Activated CD4-positive, CD25-positive, alpha-beta regulatory T cell treated with anti-CD3 and anti-CD28 coated beads, Interleukin-2, amount 50 U/mL, for 16 hours (primary cell): ENCODE measurements at places on chromosomes 16 and 17.

DNA sequence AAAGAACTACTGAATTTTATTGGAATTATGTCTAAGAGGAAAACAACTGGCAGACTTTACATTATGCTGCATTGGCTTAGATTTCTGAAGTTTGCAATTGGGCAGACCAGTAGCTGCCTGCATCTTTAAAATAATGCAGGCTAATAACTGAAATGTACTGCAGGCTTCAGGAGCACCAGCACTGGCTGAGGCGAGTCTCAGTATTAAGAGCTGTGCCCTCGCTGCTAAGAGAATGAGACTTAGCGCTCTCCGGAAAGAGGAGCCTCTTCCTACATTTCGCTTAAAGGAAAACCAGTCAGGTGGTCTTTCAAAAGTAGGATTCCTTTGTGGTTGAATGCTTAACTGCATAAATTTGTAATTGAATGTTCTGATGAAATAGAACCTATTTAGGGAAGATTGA is 885 bp downstream of the CNTNAP4 start:
- DNase-seq: no peak

- DNase-seq: no peak
Measured at GRCh38 chr17:57966246-57966645, 11.0 kb upstream of the CUEDC1 start.

DNA sequence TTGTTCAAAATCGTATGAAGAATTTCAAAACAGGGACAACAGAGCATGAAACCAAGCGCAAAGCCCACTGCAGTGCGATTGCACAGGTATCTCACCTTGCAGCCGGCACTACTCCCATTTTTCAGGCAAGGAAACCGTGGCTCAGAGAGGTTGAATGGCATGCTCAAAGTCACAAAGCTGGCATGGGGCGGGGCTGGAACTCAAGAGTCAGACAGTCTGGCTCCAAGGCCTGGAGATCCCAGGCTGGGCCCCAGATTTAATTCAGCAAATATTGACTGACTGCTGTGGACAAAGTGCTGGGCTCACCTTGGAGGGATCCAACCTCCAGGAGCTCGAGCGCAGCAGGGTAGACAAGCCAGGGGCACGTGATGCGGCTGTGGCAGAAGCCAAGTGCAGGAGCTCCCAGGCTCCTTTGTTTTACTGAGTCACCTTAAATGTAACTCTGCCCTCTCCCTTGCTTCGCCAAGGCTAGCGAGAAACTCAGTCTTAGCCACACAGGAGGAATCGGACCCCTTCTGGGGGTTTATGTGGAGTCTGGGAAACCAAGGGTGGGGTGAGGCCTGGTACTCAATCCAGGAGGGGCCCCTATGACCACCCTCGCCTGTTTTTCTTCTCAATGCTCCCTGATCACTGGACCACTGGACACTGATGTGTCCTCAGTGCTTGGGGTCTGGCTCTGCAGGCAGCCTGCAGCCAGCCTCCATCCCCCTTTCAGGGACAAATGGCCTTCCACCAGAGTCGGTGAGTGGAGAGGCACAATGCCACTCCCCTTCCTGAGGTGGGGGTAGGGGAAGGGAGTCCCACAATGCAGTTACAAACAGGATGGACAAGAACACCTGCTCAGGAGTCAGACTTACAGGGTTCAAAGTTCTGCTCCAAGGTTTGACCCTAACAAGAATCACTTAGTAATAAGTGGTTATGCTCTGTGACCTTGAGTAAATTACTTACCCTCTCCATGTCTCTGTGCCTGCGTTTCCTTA is 3.9 kb upstream of the SPATA20 start:
- DNase-seq: no peak

DNA sequence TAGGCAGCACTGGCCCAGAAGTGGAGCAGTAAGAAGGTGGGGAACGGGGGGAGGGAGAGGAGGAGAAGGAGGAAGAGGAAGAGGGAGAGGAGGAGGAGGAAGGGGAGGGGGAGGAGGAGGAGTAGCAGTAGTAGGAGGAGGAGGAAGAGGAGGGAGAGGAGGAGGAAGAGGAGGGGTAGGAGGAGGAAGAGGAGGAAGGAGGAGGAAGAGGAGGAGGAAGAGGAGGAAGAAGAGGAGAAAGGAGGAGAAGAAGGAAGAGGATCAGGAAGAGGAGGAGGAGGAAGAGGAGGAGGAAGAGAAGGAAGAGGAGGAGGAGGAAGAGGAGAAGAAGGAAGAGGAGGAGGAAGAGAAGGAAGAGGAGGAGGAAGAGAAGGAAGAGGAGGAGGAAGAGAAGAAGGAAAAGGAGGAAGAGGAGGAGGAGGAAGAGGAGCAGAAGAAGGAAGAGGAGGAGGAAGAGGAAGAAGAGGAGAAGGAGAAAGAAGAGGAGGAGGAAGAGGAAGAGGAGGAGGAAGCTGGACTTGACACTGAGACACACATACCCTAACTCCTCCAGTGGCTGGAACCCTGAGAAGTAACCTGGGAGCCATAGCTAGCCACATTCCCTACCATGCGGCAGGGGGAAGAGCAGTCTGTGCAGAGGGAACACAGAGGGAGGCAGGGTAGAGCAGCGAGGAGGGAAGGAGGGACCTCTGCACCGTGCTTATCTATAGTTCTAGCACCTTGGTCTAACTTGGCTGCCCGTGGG is 35.8 kb downstream of the LRRC75A start:
- no peak for DNase-seq

- no peak for DNase-seq
Measured at GRCh38 chr16:62665269-62665668, 629.0 kb upstream of the CDH8 start.

- no peak for DNase-seq
Measured at GRCh38 chr17:46733837-46734475, 84.5 kb downstream of the WNT3 start.

DNA sequence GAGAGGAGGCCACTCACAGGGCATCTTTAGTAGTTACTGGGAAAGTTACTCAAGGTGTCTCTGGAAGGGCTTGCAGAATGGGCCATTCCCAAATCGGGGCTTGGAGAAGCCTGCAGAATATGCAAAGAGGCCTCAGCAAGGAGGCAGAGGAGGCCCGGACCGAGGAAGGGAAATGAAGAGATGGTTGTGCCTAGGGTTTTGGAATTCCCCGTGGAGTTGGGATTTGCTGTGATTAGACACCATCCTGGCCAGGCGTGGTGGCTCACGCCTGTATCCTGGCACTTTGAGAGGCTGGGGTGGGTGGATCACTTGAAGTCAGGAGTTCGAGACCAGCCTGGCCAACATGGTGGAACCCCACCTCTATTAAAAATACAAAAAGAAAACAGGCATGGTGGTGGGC is 193.0 kb downstream of the IRF8 start:
- DNase-seq: no peak

DNA sequence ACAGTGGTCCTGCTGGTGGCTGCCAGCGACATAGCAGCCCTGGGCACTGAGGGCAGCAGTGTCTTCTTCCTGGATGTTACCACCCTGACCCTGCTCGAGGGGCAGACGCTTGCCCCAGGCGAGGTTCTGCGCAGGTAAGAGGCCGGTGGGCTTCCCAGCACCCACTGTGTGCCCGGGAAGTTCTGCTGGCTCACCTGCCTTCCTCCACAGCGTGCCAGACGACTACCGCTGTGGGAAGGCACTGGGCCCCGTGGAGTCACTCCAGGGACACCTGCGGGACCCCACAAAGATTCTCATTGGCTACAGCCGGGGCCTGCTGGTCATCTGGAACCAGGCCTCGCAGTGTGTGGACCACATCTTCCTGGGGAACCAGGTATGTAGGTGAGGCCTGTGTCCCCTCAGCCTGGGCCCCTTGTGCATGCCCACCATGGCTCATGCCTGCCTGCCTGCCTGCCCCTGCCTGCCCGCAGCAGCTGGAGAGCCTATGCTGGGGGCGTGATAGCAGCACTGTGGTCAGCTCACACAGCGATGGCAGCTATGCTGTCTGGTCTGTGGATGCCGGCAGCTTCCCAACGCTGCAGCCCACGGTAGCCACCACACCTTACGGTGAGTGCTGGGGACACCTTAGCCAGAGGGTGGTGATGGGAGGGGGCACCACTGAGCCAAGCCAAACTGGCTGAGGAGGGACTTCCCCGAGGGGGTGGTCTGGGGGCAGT is 8.5 kb downstream of the LLGL1 start:
- DNase-seq: no peak

- no peak for DNase-seq
Measured at GRCh38 chr17:77528516-77529327, 388.0 kb downstream of the SEC14L1 start.

- no peak for DNase-seq
Measured at GRCh38 chr17:4642286-4642685, 808 bp upstream of the ALOX15 start.

GRCh38 chr16:89821438-89822187 is 5.2 kb upstream of the FANCA start:
- no peak for DNase-seq

DNA sequence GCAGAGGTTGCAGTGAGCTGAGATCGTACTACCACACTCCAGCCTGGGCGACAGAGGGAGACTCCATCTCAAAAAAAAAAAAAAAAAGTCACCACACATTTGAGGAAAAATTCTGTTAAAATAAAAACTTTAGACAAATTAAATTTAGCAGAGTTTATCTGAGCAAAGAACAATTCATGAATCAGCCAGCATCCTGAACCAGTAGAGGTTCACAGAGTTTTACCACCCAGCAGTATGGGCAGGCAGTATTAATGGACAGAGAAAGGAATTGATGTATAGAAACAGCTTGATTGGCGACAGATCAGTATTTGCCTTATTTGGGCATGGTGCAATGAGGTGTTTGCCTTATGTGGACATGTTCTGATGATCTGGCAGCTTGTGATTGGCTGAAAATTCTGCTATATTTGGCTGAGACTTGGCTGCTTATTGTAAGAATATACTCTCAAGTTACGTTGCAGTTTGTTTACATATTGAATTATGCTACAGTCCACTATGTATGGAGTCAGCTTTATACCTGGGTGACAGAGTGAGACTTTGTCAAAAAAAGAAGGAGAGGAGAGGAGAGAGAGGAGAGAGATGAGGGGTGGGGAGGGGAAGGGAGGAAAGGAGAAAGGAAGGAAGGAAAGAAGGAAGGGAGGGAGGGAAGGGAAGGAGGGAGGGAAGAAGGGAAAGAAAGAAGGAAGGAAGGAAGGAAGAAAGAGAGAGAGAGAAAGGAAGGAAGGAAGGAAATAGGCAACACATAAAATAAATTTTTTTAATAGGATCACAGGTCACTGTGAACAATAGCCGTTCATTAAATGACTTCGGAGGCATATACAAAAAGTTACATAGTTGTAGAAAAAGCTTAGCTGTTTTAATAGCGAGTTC is 14.6 kb downstream of the ABCC3 start:
- no peak for DNase-seq

GRCh38 chr16:53864819-53865493 is 161.0 kb downstream of the FTO start:
- no peak for DNase-seq

DNA sequence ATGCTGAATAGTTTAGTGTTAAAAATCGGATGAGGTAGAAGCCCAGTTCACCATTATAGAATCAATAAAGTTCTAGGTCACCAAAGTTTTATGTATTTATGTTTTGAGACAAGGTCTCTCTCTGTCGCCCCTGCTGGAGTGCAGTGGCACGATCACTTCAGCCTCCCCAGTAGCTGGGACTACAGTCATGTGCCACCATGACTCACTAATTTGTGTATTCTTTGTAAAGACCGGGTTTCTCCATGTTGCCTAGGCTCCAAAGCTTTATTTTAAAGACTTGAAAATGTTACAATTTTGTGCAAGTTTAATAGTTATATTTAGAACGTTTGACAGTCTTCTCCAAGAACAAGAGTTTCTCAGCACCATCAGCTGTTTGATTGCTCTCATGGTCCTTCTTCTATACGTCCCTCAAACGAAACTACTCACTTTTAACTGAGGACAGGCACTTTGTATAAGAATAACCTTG is 32.1 kb downstream of the NDE1 start:
- DNase-seq: no peak
